ENCODE measurements at places on chromosomes 3 and 15. TPM values are rescaled to one million over a fixed set of nuclear protein-coding genes. Genes with fewer than 3 reads are reported as not detected.
A peak's percentile ranks its signal among the peaks of the same experiment; 100 is the strongest.

DNA sequence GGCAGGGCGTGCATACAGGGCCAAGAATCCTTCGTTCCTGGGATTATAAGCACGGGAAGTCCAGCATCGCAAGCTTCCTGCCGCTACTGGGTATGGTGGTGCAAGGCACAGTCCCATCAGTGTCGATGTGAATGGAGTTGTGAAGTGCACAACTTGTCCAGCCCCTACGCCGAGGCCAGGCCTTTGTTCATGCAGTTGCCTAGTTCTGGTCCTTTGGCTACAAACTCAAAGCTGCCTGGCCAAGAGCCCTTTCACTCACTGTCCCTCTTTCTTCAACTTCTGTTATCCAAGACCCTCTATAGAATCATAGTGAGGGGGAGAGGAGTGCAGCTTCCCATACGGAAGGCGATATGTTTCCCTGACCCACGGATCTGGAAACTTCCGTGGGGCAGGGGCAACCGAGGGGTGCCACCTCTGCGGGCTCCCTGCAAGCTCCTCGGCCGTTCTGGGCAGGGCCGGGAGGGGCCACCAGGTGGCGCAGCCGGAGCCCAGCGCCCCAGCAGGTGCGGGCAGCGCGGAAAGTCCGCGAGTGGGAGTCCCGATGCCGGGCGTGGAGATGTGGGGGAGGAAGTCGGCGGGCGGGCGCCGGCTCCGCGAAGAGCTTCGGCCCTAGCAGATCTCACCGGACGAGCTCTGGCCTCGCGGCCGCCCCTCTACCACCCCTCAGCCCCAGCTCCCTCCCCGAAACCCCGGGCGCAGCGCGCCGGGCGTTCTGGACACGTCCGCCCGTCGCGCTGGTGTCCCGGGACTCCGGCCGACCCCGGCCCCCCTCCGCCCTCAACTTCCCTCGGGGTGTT, 693 bp downstream of the RASGRP1 start:
- no peaks in the 10 kb centered on the region for H3K27me3 ChIP-seq
- peak; percentile 82 for DNase-seq
- H3K27ac ChIP-seq = peak overlapping the region; percentile 98
- H3K36me3 ChIP-seq = peaks cover 55% of the 10 kb centered on the region

GRCh38 chr3:40899286-40899712, 300.0 kb upstream of the CTNNB1 start:
- no peak overlapping the region for H3K4me3 ChIP-seq
- no peak for DNase-seq
- no peaks in the 10 kb centered on the region for H3K4me1 ChIP-seq

DNA sequence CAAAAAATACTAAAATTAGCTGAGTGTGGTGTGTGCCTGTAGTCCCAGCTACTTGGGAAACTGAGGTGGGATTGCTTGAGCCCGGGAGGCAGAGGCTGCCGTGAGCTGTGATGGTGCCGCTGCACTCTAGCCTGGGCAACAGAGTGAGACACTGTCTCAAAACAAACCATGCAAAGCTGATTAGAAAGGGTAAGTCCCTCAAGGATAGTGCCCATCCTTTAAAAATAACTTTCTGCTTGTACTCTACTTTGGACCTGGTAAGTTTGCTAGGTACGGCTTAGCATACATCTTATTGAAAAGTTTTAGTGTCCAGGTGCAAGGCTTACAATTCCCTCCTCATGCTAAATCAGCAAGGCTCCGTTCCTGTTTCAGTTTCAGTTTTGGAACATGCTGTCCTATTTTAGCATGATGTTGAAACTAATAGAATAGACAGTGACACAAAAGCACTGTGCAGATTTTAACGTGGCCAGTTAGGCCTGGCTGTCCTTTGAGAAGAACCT, 21.4 kb downstream of the FEM1B start:
- H3K4me1 ChIP-seq = peaks cover 20% of the 10 kb centered on the region
- H3K27me3 ChIP-seq = no peaks in the 10 kb centered on the region
- H3K36me3 ChIP-seq = peaks cover 7% of the 10 kb centered on the region
- H3K27ac ChIP-seq = peak overlapping the region; percentile 67
- DNase-seq = no peak

NR2E3 gene
- total RNA-seq = not detected

DNA sequence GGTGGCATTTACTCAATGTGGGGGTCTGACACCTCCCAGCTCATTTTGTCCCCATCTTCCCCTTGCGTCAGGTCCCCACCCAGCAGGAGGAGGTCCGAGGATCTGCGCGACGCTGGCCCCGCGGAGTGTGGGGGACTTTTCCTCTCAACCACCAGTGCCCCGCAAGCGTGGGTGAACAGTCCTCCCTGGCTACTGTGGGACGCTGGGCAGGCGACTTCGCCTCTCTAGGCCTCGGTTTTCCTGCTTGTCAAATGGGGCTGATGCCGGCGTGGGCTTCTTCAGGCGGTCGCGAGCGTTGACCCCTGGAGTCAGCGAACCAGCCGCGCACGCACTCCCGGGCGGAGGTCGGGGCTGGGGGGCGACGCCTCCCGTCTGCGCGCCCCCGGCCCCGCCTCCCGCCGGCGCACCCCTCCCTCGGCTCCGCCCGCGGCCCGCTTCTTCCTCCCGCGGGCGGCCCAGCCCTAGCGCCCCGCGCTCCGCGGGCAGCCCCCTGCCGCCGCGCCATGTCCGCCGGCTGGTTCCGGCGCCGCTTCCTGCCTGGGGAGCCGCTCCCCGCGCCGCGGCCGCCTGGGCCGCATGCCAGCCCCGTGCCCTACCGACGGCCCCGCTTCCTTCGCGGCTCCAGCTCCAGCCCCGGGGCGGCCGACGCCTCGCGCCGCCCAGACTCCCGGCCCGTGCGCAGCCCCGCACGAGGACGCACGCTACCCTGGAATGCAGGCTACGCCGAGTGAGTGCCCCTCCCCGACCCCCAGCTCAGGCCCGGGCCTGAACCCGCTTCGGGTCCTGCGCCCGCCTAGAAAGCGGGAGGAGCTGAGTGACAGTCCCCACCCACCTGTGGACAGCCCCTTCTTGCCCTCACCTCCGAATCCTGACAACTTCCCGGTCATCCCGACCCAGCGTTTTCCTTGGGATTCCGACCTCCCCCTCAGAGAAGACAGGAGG, at the start of gene PPM1M:
Gene PPM1M, plus strand, starts transcription at position 438 of the 942 bp plus-strand sequence. Its CDS starts 66 bp downstream, at position 504.
- peak within 1 kb of the TSS; percentile 83 for H3K4me3 ChIP-seq
- peaks cover 61% of the 10 kb centered on the region for H3K4me1 ChIP-seq
- no peaks in the 10 kb centered on the region for H3K27me3 ChIP-seq
- peak within 1 kb of the TSS; percentile 88 for H3K27ac ChIP-seq
- DNase-seq = peak; percentile 61

TMED3 gene
- 49.8 TPM for total RNA-seq

- no peak overlapping the region for H3K27ac ChIP-seq
- H3K36me3 ChIP-seq = peaks cover 4% of the 10 kb centered on the region
- no peak for DNase-seq
- no peaks in the 10 kb centered on the region for H3K27me3 ChIP-seq
- H3K4me3 ChIP-seq = no peak overlapping the region
These were observed 149.0 kb downstream of the GSK3B start for GRCh38 chr3:119945291-119945690.

GRCh38 chr3:99439892-99440291, 198.5 kb upstream of the COL8A1 start:
- no peaks in the 10 kb centered on the region for H3K27me3 ChIP-seq
- DNase-seq = no peak
- H3K36me3 ChIP-seq = no peaks in the 10 kb centered on the region

GRCh38 chr15:66852064-66852905, 150.2 kb downstream of the SMAD6 start:
- peaks cover 8% of the 10 kb centered on the region for H3K27me3 ChIP-seq
- peaks cover 9% of the 10 kb centered on the region for H3K4me1 ChIP-seq
- no peak for DNase-seq

DNA sequence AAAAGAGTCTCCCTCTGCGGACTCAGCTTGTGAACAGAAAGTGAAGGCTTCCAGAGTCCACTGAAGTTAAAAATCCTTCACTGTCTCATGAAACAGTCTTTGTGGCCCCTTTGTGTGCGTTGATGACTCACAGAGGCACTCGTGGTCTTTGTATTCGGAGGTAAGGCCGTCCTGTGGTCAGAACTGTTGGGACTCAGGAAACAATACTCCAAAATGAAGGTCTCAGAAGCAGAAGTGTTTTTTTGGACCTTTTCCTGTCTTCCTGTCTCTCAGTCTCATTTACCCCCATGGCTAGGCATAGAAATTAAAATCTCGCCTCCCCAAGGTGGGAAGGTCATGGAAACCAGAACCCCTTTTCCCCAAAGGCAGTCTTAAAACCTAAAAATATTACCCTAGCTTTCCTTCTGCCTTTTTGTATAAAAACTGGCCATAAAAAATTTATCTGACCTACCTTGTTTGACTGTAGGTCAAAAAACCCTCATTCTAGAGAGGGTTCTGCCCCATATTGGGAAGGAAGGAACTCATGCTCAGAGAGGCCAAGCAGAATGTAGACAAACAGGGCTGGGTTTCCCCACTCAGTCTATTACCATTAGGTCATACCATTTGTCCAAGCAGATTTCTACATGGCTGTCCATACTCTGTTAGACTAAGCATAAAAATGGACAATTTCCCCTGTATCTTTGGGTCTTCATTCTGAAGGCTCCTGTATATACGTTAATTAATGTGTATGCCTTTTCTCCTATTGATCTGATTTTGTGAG, 19.1 kb upstream of the EPB42 start:
- no peak for DNase-seq
- peak overlapping the region; percentile 12 for H3K27ac ChIP-seq
- H3K36me3 ChIP-seq = no peaks in the 10 kb centered on the region
- peaks cover 16% of the 10 kb centered on the region for H3K4me1 ChIP-seq
- no peaks in the 10 kb centered on the region for H3K27me3 ChIP-seq

- DNase-seq = no peak
- peak overlapping the region; percentile 94 for H3K27ac ChIP-seq
- H3K27me3 ChIP-seq = peaks cover 2% of the 10 kb centered on the region
- H3K36me3 ChIP-seq = peaks cover 12% of the 10 kb centered on the region
- peak overlapping the region; percentile 84 for H3K4me3 ChIP-seq
These were observed 384 bp upstream of the LEKR1 start for GRCh38 chr3:156825795-156826143.

ZBTB47 gene
- total RNA-seq = 0.44 TPM

DNA sequence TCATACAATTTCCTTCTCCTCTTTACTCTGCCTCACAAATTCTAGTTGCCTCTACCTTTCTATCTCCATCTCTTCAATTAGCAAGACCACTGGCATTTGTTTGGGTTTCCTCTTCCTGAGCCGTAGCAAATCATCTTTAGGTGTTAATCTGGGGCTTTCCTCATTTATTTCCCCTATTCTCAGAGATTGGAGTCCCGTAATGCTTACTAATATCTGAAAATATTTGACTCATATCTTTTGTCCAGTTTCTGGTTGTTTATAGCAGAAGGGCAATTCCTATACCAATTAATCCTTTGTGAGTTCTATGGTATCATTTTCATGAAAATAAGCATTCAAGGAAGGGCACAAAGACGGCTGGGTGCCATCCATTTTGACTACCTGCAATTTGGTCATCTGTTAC, 103.7 kb downstream of the NR2E3 start:
- H3K36me3 ChIP-seq = peaks cover 3% of the 10 kb centered on the region
- no peaks in the 10 kb centered on the region for H3K4me1 ChIP-seq
- DNase-seq = no peak

GRCh38 chr3:55408193-55408826, 78.8 kb downstream of the WNT5A start:
- no peaks in the 10 kb centered on the region for H3K27me3 ChIP-seq
- no peaks in the 10 kb centered on the region for H3K4me1 ChIP-seq
- no peak overlapping the region for H3K27ac ChIP-seq

DNA sequence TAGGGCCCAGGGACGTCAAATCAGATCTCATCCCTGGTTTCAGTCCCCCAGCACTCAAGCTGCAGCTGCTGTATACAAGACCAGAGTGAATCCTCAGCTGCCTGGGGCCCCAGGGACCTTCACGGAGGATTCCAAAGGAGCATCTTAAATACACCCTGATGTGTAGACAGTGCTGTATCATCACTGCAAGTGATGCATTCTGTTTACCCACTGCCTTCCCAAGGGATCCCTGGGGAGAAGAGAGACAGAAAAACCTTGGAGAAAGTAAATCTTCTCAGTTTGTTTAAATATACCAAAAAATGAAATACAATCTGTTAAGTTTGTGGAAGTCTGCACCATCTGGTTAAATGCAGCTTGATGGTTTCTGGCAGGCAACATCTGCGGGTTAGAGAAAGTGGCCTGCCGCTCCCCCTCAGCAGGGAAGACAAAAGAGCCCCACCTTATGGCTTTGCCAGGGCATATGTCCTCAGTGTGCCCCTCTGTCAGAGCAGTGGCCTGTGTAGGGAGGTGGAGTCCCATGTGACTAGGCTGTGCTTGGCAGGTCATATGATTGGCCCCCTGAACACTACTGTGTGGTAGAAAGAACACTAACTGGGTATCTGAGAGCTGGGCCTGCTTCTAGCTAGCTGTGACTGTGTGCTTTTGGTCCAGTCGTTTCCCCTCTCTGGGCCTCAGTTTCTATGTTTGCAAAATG, 222.2 kb upstream of the TRIM42 start:
- H3K4me3 ChIP-seq = no peak overlapping the region
- no peak for DNase-seq
- H3K27me3 ChIP-seq = no peaks in the 10 kb centered on the region
- H3K4me1 ChIP-seq = no peaks in the 10 kb centered on the region
- no peak overlapping the region for H3K27ac ChIP-seq

STXBP5L gene
- total RNA-seq = not detected

DNA sequence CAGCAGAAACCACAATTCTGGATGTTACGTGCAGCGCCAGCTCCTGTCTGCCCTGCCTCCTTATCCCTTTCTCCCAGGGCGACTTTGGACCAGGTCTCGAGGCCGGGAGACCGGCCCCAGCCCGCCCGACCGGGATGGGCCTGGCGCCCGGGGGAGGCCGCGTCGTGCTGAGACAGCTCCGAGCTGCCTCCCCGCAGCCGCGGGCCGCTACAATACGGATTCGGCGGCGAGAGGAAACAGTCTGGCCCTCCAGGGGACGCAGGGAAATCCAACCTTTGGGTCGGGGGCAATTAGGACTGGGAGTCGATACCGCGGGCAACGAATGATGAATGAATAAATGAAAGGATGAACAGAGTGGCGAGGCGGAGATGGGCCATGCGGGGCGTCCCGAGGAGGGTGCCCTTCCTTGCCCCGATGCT, 537 bp downstream of the GRAMD2A start:
- H3K27ac ChIP-seq = no peak overlapping the region
- H3K27me3 ChIP-seq = peaks cover 9% of the 10 kb centered on the region
- peaks cover 10% of the 10 kb centered on the region for H3K4me1 ChIP-seq
- DNase-seq = no peak
- peaks cover 44% of the 10 kb centered on the region for H3K36me3 ChIP-seq

DNA sequence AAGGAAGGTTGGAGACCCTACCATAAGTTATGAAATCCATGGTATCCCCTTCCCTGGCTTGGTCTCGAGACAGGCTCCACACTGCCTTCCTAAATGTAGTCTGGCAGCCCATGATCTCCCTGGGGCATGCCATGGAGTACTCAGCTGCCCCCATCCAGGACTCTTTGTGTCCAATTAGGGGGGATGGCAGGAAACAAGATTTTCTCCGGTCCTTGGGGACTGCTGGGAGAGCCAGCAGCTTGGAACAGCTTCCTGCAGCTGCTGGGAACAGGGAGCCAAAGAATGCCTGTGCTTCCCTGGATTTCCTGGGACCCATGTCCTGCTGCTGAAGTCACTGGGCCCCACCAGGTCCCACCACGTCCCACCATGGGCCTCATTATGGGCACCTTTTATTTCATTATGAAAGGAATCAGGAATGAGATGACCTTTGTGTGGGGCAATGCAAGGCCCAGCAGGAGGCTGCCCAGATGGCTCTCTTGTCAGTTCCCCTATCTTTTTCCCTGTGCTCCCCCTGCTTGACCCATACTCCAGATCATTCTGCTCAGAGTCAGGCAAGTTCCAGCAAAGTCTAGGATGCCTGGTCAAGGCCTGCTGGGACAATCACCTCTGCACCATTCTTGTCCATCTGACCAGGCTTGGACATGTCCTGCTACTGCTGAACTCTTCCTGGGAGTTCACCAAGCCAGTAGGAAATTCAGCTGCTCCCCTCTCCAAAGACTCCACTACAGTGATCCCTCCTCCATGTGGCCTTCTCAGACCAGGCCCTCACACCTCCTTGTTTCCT, 15.0 kb upstream of the DAG1 start:
- no peaks in the 10 kb centered on the region for H3K27me3 ChIP-seq
- no peak for DNase-seq
- H3K4me1 ChIP-seq = no peaks in the 10 kb centered on the region
